ENCODE measurements at places on chromosomes 6 and 20.

DNA sequence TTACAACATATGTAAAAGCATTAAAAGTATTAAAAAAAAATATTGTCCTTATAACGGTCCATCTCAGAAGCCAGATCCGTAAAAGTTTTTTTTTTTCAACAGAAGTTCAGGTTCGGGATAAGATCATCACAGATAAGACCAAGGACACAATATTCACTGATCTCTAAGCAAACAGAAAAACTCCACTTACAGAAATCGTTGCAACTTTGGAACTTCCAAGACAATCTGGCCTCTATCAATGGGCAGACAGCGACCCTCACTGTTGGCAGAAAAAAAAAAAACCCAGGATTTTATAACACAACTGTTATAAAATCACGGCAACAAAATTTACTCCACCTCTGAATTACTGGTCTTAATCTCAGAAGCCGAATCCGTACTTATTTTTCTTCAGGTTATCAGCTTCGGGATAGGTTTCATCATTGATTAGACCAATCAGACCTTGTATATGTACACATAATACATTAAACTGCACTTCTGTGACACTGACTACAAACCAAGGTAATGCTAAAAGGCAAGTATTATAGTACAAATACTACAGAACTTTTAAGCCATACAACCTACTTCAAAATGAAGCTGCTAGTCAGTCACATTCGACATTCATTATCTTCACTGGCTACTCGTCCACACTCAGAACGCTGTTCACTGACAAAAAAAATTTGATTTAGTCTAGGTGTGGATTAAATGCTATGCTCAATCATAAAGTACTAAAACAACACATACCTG, 34.7 kb upstream of the SYNCRIP start:
- DNase-seq: peak; percentile 65

DNA sequence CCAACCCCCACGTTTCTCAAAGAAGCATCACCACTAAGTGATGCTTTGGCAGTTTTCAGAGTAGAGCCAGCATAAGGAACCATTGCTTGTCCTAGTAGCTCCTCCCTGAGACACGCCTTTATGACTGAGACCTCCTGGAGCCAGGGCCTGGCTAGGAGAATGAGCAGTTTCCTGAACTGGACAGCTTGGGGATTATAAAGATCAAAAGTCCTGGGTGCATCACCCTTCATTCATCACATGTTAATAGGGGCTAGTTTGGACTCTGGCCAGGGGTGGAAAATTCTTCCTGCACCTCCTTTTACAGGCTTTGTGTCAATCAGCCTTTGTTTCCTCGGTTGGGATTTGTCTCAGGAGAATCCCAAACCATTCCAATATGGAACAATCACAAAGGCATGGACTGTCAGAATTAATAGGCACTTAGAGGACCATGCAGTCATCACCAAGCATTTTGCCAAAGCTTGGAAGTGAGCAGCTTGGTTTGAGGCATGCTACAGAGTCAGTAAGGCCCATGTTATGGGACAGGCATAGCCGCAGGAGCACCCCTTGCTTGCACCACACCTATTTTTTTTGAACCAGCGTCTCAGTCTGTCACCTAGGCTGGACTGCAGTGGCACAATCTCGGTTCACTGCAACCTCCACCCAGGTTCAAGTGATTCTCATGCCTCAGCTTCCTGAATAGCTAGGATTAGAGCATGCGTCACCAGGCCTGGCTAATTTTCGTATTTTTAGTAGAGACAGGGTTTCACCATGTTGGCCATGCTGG, 64.9 kb upstream of the TGM3 start:
- DNase-seq: no peak

DNA sequence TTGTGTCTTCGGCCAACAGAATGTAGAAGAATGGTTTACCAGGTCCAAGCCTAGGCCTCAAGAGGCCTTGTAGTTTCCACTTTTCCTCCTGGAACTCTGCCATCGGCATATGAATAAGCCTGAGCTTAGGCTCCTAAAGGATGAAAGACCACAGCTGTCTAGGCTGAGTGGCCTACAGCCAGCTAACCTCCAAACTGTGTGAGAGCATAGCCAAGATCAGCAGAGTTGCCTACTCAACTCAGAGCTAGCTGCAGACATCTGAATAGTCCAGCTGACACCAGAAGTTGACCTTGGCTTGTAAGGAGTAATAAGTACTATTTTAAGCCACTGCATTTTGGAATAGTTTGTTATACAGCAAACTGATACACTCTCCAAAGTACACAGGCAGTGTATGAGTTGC, 52.6 kb upstream of the SMIM29 start:
- no peak for DNase-seq

DNA sequence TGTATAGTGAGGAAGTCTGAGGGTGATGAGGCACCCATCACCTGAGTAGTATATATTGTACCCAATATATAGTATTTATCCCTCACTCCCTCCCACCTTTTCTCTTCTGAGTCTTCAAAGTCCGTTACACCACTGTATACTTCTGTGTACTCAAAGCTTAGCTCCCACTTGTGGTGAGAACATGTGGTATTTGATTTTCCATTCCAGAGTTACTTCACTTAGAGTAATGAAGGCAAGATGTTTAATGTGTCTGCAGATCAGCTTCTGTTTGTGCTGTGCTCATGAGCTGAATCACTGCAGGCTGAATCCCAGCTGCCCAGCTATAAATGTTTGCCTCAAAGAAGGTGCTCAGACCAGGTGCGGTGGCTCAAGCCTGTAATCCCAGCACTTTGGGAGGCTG, 139.3 kb upstream of the FOXA2 start:
- no peak for DNase-seq

DNA sequence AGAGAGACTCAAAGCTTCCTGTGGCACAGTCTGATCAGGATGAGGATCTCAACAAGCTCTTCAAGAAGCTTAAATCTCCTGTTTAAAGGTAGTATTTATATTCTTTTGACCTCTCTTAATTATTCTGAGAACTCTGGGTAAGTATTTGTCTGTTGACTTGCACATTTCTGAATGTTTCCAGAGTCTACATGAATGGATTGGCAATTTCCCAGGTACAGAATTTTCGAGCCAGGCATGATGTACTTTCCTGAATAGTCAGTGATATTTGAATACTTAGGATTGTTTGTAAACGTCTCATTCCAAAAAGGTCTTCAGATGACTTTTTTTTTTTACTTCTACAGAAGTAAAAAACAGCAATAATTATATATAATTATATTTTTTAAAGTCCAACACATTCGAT, 293.4 kb downstream of the TBC1D32 start:
- no peak for DNase-seq

DNA sequence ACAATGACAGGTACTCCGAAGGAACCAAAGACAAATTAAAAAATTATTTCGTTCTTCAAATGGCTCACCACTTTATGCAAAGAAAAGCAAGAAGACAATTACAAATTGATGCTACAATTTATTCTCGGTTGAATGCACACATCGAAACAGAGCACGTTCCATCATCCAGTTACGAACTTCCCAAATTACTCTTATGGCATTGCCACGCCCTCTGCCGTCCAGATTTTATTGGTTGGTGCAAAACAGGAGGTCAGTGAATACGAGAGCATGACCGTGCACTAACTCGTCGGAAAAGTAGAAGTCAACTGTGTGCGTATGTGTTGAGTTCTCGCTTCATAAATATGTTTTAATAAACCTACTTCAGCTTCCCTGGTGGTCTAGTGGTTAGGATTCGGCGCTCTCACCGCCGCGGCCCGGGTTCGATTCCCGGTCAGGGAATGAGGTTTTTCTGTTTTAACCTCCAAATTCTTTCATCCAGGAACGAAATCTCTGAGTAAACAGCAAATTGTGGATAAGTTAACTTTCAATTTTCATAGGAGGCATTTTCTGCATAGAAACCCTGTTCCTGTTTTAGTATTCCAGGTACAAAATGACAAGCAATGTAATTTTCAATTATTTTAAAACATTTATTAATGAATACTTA, 23.2 kb downstream of the ZNF311 start:
- peak; percentile 95 for DNase-seq

- DNase-seq: peak; percentile 90
Measured at GRCh38 chr20:13995086-13995665, at the start of gene MACROD2. MACROD2 (plus strand) TSS chr20:13995516.

Data from suppressor macrophage treated with lipopolysaccharide for 4 hours (primary cell).